ENCODE measurements at places on chromosomes 4 and X. TPM values are rescaled to one million over a fixed set of nuclear protein-coding genes. Genes with fewer than 3 reads are reported as not detected.

DNA sequence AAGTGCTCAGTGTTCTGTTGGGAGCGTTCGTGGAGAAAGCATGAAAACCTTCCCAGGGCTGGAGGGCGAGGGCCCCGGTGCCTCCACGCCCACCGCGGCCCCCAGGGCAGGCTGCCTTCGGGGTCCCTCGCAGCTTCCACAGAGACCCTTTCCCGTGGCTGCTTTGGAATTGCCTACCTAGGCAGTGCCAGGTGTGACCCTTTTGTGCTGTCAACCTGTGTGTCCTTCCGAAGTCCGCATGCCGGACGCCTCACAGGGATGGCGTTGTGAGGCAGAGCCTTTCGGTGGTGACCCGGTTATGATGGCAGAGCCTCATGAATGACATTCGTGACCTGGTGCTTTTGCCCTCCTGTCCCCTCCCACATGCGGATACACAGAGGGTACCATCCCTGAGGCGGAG is 17.4 kb downstream of the TMEM175 start:
- no peak overlapping the region for H3K4me3 ChIP-seq
- H3K4me1 ChIP-seq, result peaks cover 9% of the 10 kb centered on the region
- no peak for DNase-seq
- H3K27ac ChIP-seq, result no peak overlapping the region
- H3K27me3 ChIP-seq, result no peaks in the 10 kb centered on the region
- H3K36me3 ChIP-seq, result peaks cover 18% of the 10 kb centered on the region

The CSAG3 gene
- total RNA-seq, result not detected

The DDIT4L gene
- total RNA-seq, result 3.0 TPM

DNA sequence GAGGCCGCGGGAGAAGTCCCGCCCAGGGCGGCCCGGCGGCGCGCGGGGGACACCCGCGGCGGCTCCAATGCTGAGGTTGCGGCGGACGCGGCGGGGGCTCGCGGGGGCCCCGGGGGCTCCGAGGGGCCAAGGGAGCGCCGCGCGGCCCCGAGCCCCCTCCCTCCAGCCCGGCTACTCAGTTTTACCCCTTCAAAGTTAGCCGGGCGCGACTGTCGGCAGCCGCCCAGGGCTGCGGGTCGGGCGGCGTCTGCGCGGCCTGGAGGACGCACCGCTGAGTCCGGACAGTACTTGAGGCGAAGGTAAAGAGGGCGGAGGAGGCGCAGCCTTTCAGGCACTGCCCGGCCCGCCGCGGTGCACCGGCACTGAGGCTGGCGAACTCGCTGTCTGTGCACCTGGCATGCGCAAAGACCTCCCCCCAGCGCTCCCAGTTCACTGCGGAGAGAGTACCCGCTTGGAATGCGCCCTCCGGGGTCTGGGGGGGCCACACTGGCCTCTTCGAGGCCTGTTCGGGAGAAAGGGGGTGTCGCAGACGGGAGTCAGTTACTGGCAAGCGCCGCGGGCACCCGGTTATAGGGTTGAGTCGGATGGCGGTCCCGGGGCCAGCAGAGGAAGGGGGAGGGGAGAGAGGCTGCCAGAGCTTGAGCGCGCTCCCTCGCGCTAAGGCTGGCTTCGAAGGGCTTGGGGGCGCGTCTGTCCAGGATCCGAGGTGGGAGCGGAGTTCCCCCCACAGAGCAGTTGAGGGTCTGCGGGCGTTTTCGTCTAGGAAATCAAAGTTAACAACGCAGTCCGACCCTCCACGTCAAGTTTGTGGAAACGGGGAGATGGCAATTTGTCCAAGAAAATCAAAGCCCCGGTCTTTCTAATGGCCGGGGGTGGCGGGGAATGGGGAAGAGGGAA is 1.1 kb downstream of the PCDH19 start:
- H3K4me1 ChIP-seq, result no peaks in the 10 kb centered on the region
- no peak overlapping the region for H3K4me3 ChIP-seq
- no peak for DNase-seq
- no peaks in the 10 kb centered on the region for H3K36me3 ChIP-seq
- H3K27me3 ChIP-seq, result peaks cover 54% of the 10 kb centered on the region
- no peak overlapping the region for H3K27ac ChIP-seq

The MAGEB1 gene
- total RNA-seq, result not detected

DNA sequence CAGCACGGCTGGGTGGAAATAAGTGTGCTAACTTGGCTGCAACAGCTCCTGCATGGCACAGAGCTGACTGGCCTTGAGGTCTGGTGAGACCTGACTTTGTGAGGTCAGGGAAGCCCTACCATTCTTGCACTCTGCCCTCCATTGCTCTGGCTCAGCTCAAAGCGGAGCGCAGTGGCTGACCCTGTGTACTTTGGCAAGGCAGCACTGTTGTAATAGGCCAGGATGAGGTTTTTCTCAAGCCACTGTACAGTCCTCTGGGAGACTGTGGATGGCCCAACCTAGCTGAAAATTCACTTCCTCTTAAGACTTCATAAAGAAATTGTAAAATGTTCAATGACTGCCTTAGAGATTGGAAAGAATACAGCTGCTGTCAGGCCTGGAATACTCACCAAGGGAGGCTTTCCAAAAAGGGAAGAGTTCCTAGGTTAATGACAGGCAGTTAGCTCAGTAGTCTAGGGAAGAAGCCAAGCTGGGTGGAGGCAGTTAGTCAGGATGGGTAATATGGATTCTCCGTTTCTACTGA is 129.8 kb downstream of the GUCY2F start:
- no peak overlapping the region for H3K4me3 ChIP-seq
- no peak overlapping the region for H3K27ac ChIP-seq
- H3K36me3 ChIP-seq, result no peaks in the 10 kb centered on the region
- peaks cover 12% of the 10 kb centered on the region for H3K4me1 ChIP-seq

- H3K27ac ChIP-seq, result no peak overlapping the region
- no peak overlapping the region for H3K4me3 ChIP-seq
- no peaks in the 10 kb centered on the region for H3K4me1 ChIP-seq
- no peaks in the 10 kb centered on the region for H3K27me3 ChIP-seq
- no peaks in the 10 kb centered on the region for H3K36me3 ChIP-seq
Measured at GRCh38 chr4:700587-701264, 4.9 kb upstream of the PCGF3 start.

Data from lung (tissue), 17 donors.